Stimulated activated CD4-positive, alpha-beta T cell treated with anti-CD3 and anti-CD28 coated beads, TNF-alpha, amount 100 ng/mL, for 4 hours (primary cell): ENCODE measurements at places on chromosomes 5 and 9.

DNA sequence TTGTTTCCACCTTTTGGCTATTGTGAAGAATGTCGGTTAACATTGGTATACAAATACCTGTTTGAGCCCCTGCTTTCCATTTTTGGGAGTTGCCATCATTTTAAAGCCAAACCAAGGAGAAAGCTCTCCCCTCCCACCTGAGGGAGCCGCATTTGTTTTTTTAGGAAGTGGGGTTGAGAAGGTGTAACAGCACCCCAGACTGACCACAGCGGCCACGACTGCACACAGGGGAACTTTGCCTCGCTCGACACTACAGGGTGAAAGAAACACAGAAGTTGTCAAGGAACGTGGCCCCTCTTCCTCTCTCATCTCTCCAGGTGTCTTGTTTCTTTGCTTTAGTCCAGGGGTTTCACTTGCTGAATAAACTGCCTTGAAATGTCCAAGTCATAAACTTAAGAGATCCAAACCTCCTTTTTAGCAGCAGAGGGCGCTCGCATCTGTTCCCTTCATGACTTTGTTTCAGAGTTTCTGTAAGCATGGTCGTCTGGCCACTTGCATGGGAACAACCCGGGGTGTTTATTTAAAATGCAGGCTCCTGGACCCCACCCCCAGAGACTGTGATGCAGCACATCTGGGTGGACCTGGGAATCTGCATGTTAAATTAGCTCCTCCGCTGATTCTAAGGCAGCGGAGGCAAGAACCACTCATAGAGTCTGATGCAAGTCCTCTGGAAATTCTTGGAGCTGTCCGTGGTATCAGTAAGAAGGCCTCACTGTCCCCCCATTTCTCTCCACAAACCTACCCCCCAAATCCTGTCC, 2.1 kb upstream of the TTLL11 start:
- peak; percentile 23 for DNase-seq

DNA sequence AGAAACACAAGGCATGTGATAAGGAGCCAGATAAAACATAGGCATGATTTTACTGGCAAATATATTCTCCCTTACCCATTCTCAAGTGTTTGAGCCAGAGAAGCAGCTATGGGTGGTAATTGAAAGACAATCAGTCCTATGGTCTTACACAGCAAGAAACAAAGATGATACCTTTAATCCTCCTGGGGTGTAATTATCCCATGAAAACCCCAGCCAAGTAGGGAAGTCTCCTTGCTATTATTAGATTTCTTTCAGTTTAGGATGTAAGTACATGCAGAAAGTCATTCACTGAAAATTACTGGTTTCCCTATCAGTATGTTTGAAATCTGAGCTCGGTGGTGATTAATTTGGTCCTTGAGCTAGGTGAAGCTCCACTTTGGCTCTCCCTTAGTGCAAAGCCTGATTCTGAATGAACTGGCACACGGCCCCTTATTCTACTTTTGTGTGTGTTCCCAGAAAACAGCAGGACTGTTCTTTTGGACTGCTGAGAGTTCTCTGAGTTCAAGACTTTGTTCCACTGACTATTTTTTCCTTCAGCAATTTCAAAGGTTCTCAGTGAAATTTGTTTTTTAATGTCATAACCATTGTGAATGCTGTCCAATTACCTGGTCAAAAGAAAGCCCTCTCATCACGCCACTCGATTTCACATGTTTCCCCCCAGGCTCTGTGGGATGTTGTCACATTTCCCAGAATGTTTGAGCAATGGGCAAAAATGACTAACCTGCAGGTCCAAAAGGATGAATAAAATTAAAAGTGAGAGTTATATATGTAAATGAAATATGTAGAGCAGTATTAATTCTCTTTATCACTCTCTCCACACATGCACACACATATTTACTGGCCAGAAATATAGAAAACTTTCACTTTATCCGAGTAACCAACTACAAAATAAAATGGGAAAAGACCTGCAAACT, 343.0 kb downstream of the RAB3C start:
- DNase-seq = no peak

GRCh38 chr5:565782-566440, 41.7 kb upstream of the SLC9A3 start:
- no peak for DNase-seq

DNA sequence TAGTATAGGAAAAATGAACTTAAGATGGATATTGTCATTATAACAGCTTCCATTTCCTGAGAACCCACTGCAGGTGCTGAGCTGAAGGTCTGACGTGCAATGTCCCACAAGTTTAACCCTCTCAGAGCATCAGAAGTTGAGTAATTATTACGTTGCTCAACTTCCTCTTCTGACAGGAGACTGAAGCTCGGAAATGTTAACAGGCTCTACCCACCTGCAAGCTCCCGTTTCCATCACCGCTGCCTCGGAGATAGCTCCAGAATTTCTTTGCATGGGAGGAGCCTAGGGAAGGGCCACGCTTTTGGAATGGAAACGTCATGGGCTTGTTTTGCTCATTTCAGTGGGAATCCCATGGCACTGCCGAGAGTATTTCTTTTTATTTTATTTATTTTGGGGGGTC, 1.0 kb upstream of the NTMT1 start:
- DNase-seq = no peak
